ENCODE measurements at places on chromosomes 1 and 21. TPM values are rescaled to one million over a fixed set of nuclear protein-coding genes. Genes with fewer than 3 reads are reported as not detected.

Gene SPATA45
- not detected for total RNA-seq

Gene SYT6
- total RNA-seq = 0.66 TPM

Gene GNG4
- 15.4 TPM for total RNA-seq

Gene TBCE
- total RNA-seq = 41.6 TPM

Gene CELSR2
- total RNA-seq = 3.8 TPM

Gene ZSWIM5
- total RNA-seq = 0.58 TPM

Gene RNU1-3
- total RNA-seq = not detected

Gene SLC25A34
- 0.35 TPM for total RNA-seq

Gene PDC
- total RNA-seq = not detected

Gene MXRA8
- 0.17 TPM for total RNA-seq

Gene RC3H1
- 5.2 TPM for total RNA-seq

Gene LRRC3
- 1.9 TPM for total RNA-seq

Gene PTGFR
- total RNA-seq = not detected

Gene PTBP2
- total RNA-seq = 6.5 TPM

Gene TNFRSF8
- 0.09 TPM for total RNA-seq

Data from A549 treated with CpdA at 1 μM for 4 hours (cell line).